T1000 (cell line): ENCODE measurements at places on chromosomes 13 and 19.

DNA sequence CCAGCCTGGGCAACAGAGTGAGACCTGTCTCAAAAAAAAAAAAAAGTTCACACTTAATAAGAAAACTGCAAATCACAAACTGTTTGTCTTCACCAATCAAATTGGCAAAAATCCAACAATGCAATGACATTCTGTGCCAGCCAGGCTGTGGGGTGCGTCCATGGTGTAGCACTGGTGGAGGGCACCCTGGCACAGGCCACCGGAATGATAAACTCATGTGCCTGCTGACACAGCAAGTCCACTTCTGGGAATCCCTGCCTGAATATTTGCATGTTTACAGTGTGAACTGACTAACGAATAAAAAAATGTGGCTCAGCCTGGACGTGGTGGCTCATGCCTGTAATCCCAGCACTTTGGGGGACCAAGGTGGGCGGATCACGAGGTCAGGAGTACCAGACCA is 1.6 kb upstream of the LRRC25 start:
- DNase-seq, result no peak

DNA sequence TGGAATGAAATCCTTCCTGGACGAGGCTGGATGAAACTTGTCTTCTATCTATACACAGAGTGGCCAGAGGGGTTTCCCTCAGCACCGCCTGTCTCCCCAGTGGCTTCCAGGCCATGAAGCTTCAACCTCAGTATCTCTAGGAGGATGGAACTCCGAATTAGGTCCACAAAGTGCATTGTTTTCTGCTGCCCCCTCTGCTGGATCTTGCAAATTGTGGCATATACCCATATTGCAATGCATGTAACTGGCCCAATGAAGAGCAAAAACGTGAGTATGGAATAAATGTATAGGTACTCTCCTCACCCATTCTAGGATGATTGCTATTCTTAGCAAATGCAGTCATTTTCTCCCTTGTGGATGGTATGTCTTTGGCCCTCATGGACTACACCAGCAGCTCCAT is 14.7 kb upstream of the LILRB4 start:
- no peak for DNase-seq

DNA sequence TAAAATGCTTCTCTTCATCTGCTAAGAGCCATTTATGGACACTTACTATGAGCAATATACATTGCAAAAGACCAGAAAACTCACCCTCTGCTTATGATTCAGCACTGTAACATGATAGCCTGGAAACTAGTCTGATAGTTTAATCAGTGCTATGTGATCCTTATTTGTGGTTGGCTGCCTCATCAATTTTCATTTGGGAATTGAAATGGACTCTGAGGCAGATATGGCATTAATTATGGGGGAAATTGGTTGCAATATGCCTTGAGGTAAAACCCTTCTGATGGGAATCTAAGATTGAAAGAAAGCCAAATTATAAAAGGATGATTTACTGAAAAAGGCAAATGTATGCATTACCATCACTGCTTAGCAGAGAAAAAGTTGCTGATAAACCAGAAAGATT is 33.5 kb downstream of the FAM216B start:
- DNase-seq, result no peak

- DNase-seq, result no peak
These were observed 1.5 kb upstream of the TBXA2R start for GRCh38 chr19:3608079-3608641.

DNA sequence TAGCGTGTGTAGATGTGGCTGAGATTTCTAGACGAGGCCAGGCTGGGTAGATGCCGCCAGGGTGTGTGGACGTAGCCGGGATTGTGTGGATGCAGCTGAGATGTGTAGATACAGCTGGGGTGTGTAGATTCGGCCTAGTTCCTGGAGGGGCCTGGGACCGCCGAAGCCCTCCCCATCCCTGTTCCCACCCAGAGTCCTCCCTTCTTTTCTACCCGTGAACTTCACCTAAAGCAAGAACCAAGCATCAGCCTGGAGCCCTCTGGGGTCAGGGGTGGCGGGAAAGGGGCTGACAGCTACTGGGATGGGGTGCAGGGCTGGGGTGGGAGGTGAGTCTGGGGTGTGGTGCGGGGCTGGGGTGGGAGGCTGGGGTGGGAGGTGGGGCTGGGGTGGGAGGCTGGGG is 768 bp downstream of the TMPRSS9 start:
- no peak for DNase-seq

GRCh38 chr19:6551607-6552450 is 21.0 kb downstream of the TNFSF9 start:
- DNase-seq, result no peak

- no peak for DNase-seq
These were observed 13.7 kb upstream of the ELF1 start for GRCh38 chr13:41032691-41033376.

DNA sequence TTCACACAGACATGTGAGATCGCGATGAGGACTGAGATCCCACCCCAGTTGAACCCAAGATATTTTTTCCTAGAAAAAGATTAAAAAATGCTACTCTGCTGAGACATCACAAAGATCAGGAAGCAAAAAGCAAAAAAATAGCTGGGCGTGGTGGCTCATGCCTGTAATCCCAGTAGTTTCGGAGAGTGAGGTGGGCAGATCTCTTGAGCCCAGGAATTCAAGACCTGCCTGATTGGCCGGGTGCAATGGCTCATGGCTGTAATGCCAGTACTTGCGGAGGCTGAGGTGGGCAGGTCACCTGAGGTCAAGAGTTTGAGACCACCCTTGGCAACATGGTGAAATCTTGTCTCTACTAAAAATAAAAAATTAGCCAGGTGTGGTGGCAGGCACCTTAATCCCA is 1.1 kb downstream of the FUT3 start:
- DNase-seq, result no peak

GRCh38 chr19:8612807-8613171 is 2.3 kb upstream of the ADAMTS10 start:
- DNase-seq, result no peak

DNA sequence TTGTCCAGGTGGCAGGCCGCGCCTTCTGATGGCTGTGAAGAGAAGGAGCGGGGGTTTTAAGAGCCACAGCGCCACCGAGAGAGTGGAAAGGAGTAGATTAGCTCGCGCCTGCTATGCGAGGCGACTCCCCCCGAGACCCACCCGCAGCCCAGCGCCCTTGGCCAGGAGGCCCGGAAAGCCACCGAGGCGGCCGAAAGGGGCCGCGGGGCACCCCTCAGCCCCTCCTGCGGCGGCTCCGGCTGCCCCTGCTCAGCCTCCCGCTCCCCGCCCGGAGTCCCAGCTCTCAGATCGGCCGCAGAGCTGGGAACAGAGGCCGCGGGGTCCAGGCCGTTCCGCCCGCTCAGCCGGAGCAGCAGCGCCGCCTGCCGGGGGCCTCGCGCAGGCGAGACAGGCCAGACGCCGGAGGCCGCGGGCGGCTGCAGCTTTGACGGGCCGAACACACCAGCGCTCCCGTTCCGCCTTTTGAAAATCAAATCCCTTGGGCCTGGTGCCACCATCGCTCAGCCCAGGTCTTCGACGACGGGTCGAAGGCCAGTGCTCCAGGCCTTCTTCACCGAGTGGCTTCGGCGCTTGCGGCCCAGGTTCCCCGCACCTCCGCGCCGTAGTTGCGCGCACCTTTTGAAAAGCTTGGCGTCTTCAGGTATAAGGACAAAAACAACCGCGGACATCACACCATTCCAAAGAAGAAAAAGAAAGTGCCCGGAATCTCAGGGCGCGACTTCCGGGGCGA is 15.3 kb downstream of the CDX2 start:
- DNase-seq, result no peak

GRCh38 chr19:37221136-37221535 is 3.1 kb downstream of the ZNF383 start:
- DNase-seq, result no peak

- DNase-seq, result no peak
These were observed 114.9 kb downstream of the PCCA start for GRCh38 chr13:100203696-100204367.

GRCh38 chr13:28751175-28751960 is 32.6 kb upstream of the SLC46A3 start:
- DNase-seq, result no peak

DNA sequence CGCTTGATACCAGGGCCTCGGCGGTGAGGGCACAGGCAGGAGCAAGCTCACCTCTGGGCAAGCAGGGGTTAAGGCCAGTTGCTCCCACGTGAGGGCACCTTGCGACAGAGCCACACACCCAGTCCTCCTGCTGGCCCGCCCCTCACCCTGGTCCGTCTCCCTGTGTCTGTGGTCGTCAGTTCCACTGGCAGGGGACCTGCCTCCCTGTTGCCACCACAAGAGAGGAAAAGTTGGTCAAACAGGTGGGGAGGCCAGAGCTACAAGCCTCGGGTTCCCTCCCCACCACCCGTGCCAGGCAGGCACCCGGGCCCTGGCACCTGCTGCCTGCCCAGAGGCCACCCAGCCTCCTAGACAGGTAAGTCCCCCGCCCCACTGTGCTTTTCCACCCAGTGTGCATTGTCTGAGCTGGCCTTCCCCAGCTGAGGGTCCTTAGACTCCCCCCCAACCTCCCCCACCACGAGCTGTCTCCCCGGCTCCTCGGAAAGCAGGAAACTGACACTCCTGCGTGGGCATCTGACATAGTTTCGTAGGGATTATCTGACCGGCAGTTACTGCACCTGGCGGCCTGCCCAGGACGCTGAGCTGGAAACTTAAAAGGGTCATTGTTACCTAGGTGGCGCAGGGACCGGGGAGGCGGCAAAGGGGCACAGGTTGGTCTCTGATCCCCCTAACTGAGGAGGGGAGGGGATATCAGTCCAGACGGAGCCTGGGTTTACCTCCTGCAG is at the start of gene TJP3:
Gene TJP3, plus strand, starts transcription at position 178 of the 725 bp plus-strand sequence. CDS start 20,049 bp downstream, outside the sequence.
- no peak for DNase-seq

- no peak for DNase-seq
These were observed 49.1 kb downstream of the WASF3 start for GRCh38 chr13:26606631-26607030.

GRCh38 chr13:78047151-78047550 is 128.5 kb upstream of the EDNRB start:
- no peak for DNase-seq

DNA sequence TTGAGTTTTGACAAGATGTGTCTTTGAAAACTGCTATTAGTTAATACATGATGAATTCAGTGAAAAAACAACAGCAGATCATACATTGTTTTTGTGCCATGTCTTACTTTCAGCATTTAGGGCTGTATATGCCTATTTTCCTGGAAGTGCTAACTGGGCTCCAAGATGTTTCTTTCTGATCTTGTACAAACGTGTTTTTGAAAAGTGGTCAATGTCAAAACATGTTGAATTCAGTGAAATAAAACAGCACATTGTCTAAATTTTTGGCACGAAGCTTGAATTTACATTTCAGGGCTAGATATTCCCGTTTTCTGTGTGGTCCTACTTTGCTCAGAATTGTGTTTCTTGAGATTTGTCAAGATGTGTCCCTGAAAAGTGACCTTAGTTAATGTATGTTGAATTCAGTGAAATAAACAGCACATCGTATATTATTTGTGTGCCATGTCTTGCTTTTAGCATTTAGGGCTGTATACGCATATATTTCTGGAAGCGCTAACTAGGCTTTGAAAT is 14.7 kb upstream of the PARP4 start:
- DNase-seq, result no peak

DNA sequence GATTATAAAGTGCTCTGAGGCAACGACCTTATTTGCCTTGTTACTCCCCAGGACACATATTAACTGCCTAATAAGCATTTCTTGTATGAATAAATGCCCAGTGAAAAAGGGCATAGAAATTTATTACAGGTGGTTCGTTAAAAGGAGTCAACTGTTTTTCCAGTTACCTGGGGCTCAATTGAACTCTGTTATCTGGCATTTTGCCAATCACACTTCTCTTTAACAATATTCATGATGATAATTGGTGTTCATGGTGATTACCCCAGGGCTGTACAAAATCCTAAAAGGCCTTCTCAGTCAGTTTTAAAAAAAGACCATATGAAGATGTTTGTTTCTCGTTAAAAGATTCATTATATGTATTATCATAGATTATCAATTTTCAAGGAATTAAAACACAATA is 57.1 kb downstream of the KL start:
- DNase-seq, result no peak

DNA sequence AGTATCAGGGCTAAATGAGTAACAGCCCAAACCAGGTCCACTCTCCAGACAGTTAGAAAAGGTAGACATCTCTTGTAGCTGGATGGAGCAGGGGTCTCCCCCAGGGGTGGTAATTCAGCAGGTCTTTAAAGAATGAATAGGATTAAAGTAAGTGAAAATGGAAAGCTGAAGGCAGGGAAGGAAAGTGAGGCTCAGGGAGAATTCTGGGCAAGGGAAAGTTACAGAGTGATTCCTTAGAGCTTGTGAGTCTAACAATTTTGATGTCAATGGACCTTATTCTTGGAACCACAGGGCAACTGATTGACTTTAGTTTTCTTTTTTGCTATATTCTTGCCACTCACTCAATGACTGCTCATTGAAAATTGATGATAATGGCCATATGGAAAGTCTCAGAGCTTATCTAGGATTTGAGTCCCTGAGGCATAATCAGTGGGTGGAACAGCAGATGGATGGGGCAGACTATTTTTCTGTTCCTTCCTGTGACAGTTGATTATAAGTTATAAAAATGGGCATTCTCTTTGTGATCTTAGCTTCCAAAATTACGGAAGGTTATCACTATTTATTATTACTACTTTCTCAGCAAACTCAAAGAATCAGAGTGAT is 76.9 kb downstream of the LRCH1 start:
- DNase-seq, result no peak

DNA sequence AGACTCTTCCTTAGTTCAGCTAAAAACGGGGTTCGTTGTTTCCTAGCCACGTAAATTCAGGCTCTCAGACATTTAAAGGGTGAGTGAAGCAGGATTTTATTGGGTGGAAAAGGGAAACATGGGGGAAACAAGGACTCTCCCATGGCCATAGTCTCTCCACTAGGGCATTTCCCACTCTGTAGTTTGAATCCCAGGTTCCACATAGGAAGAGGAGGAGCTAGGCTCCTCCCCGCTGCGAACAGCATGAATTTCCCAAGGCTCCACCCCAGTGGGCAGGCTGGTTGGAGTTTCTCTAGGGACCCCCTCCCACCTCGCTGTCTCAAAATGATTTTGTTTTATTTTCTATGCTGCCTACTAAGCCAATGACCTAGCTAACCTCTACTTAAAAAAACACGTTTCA is 2170.8 kb upstream of the PCDH20 start:
- DNase-seq, result no peak

DNA sequence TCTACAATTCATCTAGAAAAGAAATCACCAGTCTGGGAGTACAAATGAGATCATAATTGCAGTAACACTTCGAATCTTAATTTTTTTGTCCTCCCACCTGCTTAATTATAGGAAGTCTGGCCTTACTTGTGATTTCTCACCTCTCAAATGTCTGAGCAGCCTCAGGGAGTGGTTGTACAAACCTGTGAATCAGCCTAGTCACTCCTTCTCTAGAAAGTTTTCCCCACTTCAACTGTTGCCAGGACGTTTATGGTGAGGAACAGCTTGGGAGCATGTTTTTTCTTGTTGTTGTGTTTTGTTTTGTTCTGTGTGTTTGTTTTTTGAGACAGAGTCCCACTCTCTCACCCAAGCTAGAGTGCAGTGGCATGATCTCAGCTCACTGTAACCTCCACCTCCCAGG is 50.3 kb upstream of the CLDN10 start:
- no peak for DNase-seq

- DNase-seq, result no peak
These were observed 2.1 kb downstream of the IFNL2 start for GRCh38 chr19:39270036-39270871.

GRCh38 chr13:52845766-52846566 is 2.5 kb downstream of the PCDH8 start:
- no peak for DNase-seq
